Activated T-cell treated with anti-CD3 and anti-CD28 coated beads for 24 hours (primary cell): ENCODE measurements at places on chromosomes 5 and 9.
A peak's percentile ranks its signal among the peaks of the same experiment; 100 is the strongest.

DNA sequence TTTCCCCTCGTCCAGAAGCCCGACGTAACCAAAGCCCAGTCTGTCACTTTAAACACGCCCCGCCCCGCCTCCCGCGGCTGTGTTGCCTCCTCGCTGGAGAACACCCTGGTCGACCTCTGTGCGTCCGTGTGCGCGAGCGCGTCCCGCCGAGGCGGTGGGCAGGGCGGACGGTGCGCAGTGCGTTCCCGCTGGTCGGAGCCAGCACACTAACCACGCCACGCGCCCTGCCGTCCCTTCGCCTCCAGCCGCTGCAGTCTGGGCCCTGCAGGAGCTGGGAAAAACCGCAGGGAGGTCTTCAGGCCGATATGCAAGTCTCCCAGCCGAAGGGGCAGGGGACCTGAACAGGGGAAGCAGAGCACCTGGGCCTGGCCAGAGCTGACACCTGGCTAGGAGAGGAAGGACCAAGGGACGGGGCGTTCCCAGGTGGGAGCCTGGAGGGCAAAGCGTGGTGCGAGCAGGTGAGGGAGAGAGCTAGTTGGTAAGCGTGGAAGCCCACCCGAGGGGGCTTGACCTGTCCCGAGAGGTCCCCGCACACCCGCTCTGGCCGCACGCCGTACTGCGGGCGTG is 1.3 kb upstream of the PHPT1 start:
- DNase-seq: peak; percentile 68

- no peak for DNase-seq
Measured at GRCh38 chr5:78213799-78214198, 80.7 kb downstream of the AP3B1 start.

DNA sequence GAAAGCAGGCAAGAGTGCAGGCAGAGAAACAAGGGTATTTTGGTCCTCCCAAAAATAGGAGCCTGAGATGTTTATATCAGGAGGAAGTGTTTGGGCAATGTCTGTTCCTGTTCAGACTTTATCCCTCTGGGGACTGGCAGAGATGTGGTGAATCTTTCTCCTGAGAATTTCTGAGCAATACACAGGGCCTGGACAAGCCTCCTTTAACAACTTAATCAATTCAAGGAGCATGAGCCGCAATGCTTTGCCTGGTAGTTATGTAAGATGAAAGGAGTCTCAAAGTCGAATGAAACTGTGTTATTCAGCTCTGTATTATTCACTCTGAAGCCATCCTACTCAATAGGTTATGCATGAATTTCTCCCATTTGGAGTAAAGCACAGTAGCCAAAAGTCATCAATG is 365.6 kb downstream of the MAN2A1 start:
- no peak for DNase-seq

DNA sequence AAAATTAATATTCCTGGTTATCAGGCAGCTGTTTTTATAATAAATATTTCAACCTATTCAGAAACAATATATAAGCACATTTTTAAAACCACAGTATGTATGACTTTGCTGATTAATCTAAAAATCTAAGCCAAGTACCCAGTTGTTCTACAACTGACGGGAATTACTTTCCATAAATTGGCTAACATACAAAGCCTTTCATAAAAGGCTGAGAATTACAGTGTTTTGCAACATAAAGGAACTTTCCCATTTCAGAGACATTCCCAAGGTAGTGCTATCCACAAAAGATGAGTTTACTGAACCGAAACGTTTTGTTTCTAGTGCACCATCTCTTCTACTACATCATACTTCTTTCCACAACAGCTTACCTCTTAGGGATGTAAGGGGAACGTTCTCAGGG is 7.2 kb downstream of the RNF145 start:
- DNase-seq: no peak

- DNase-seq: no peak
Measured at GRCh38 chr9:130906735-130907416, 10.3 kb upstream of the QRFP start.

GRCh38 chr5:56696900-56697299 is 118.4 kb upstream of the MAP3K1 start:
- DNase-seq: no peak

GRCh38 chr5:31161781-31162181 is 31.7 kb upstream of the CDH6 start:
- no peak for DNase-seq

DNA sequence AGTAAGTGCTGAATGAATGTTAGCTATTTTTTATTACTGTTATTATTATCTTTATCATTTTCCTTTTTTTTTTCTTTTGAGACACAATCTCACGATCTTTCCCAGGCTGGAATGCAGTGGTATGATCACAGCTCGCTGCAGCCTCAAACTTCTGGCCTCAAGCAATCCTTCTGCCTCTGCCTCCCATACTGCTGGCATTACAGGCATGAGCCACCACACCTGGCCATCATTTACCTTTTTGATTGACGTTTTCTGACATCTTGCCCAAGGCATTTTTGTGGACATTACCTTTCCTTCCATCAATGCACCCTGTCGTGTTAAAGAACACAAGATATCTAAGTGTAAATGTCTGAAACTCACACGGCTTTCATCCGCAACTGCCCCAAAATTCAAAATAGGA is 138.2 kb downstream of the GAS1 start:
- no peak for DNase-seq

DNA sequence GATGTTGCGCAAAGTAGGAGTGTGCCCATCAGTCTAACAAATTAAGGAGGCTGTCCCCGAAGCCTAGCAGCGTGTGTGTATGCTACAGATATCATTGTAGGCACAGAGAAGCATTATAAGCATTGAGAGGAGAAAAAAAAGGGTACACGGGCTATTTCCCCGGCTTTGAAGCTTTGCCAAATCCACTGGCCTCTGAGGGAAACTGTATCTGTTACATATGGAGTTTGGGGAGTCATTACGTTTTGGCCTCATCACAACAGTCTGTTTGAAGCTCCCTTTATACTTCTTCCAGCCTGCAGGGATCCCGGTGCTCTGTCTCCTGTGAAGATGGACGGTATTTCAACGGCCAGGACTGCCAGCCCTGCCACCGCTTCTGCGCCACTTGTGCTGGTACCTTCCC is 205.9 kb downstream of the RFK start:
- no peak for DNase-seq

DNA sequence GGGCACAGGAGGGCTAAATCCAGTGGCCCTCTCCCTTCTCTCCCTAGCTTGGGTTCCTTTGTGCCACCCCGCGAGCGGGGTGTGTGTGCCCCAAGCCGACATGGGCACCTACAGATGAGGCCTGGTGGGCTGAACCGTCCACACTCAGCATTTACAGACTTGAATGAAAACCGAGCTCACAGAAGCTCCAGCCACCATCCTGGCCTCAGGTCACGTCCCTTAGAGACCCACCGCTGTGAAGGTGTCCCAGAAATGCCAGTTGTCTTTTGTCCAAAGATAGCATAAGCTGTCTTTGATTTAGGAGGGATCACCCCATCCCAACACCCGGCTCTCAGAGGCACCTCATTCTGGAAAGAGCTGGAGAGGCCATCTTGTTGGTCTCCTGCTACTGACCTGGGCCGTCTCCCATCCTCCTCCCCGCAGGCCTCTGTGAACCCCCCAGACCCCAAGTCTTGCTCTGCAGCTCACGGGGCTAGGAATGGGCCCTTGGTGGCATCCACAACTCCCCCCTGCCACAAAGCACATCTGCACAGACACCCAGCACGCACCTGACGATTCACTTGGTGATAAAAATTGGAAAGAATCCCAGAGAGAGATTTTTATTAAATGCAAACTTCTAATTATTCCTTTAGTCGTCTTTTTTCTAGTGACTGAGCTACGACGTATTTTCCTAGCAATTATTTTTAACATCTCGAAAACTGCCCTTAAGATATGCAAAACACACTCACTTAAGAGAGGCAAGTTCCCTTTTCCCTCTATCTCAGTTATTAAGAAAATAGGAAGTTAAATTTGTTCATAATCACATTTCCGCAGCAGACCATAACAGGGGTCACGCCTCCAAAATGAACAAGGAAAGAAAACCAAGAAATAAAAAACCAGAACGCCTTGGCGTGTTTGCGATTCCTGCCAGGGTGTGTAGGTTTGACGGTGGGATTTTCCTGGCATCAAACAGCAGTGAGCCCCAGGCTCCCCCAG is 80.5 kb upstream of the LMX1B start:
- DNase-seq: no peak

DNA sequence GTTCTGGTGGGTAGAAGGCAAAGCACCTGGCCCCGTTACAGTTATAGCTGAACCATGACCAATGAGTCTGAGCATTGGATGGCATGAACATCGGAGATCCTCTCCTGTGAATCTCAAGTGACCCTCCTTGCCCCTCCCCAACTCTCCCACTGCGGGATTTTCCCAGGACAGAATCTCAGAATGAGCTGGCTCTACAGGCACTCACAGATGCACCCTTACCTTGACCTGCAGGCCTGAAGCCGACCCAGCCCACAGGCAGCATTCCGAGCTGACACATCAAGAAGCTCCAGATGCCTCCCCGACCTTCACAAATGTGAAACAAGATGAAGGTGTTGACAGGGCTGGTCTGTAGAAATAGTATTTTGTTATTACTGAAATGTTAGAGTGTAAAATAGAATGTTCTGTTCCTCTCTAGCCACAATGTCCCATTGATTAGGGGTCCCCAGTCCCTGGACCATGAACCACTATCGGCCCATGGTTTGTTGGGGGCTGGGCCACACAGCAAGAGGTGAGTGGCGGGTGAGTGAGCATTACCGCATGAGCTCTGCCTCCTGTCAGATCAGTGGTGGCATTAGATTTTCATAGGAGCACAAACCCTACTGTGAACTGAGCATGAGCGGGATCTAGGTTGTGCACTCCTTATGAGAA is 263.4 kb downstream of the AUH start:
- DNase-seq: no peak

GRCh38 chr9:107653263-107653821 is 163.8 kb upstream of the KLF4 start:
- no peak for DNase-seq

DNA sequence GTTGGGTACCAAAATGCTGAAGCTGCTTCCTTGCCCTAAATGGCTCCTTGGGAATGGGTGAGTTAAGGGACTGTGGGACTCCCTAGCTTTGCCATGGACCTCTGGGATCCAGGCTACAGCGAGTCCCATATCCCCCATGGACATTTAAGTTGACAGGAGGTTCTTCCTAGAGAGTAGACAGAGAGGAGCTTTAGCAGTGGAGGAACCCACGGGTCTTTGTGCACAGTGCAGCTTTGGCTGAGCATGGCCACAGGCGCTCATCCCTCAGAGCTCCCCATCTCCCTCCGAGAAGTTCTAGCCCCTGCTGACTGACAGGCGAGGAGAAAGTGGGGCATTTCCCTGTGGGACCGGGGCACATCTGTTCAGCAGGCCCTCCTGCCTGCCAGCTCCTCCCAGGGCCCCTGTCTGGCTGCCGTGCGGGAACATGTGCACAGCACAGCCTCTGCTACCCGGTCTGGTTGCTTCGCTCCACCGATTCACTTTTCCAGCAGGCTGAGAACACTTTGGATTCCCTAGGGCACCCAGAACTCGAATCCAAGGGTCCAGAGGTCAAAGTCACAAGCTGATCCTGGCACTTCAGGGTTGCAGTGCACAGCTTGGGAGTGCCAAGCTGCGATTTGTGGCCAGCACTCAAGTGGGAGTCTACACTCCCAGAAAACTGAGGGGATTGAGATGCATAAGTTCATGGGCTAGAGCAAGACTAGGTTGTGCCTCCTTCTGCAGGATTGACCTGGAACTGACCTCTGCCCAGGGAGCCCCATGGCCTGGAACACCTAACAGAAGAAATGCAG is 40.6 kb upstream of the DMRTA1 start:
- no peak for DNase-seq

GRCh38 chr5:56763711-56764466 is 51.5 kb upstream of the MAP3K1 start:
- DNase-seq: no peak

DNA sequence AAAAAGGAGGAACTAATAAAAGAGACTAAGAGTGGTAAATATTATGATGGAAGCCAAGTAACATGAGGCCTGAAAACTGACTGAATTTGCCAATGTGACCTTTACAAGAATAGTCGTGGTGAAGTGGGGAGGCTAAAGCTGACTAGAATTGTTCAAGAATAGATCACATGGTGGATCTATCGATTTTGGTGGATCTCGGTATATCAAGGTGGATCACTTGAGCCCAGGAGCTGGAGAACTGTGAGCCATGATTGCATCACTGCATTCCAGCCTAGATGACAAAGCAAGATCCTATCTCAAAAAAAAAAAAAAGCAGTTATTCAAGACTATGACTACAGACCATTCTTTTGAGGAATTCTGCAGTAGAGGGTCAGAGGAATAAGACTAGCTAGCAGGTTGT is 15.1 kb downstream of the ERMP1 start:
- DNase-seq: no peak

DNA sequence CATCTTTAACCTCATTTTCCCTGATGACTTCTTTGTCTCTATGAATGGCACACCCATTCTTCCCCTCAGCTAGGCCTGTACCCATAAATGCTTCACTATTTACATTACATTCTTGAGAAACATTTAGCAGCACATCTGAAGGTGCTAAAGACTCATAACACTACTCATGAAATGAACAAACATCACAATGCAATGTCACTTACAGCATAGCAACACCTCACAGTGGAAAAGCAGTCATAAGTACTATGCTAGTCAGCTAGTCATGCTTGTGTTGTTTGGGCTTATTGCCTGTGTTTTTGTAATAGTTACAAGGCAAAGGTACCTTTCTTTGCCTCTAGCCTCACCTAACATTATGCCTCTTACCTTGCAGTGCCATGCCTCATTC is 228.9 kb downstream of the KIAA0825 start:
- no peak for DNase-seq
